HEK293T (cell line): ENCODE measurements at places on chromosomes 1 and 21.
A peak's percentile ranks its signal among the peaks of the same experiment; 100 is the strongest.

- peak; percentile 78 for DNase-seq
Measured at GRCh38 chr1:109490029-109490933, 3.6 kb upstream of the CYB561D1 start.

- no peak for DNase-seq
Measured at GRCh38 chr1:74534241-74534640, 21.8 kb upstream of the LRRC53 start.

GRCh38 chr1:3657096-3657475 lies 4.8 kb downstream of the TP73 start:
- DNase-seq, result no peak

DNA sequence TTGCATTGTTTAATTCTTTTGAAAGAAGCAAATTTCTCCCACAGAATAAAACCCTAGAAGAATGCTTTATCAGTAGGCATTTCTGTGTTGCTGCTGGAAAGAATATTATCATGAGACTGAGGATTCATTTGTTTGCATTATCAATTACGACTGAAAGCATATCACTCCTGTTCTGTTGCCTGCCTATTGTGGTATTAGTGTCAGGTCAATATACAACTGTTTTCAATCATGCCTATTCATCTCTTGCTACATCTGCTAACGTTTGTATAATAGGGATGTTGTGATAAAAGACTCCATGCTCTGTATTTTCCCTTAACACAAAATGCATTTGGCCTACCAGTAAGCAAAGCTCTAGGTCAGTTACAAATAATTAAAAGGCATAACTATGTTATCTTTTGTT lies 221.5 kb downstream of the PTPRC start:
- DNase-seq, result no peak

DNA sequence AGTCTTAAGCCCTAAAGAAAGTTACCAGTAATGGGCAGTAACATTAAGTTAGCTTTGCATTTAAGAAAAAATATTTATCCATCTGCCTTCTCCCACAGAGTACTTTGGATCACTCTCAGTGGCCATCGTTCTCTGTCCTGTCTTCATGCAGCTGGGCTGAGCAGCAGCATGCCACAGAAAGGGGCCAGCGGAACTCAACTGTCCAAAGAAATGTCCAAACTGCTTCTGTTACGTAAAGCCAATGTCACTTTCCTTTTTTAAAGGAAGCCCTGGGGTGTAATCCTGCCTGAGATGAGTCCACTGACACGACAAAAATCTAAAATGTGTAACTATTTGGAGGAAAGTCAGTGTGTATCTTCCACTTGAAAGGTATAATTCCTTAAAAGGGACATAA lies 291.6 kb downstream of the SMYD3 start:
- DNase-seq, result no peak

DNA sequence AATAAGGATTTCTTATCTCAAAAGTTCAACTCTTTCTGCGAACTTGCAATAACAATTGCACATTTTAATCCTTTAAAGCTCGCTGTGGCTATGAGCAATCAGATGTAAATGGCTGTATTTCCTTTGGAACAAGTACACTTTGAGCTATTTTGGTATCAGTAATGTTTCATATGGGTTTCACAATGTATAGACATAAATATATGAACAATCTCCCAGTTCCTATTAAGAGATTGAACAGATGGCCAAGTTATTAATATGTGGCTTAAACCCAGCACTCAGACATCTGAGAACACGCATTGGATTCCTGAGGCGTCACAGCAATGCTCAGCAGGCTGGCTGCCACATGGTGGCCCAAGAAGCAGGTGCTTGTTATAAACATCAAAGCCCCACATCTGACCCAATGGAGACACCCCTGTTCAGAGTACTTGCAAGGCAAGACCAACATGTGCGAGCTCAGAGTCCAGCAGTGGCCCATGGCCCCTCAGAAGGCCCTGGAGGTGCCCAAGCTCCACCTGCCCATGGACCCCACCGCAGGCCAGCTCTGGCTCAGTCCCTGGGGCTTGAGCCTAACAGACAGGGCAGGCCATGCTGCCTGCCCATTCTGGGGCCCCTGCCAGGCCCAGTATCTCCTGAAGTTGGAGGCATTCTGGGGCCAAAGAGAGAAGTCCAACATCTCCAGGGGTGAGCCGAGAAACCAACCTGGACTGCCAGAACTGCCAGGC lies 23.7 kb downstream of the PSMG1 start:
- DNase-seq, result no peak

DNA sequence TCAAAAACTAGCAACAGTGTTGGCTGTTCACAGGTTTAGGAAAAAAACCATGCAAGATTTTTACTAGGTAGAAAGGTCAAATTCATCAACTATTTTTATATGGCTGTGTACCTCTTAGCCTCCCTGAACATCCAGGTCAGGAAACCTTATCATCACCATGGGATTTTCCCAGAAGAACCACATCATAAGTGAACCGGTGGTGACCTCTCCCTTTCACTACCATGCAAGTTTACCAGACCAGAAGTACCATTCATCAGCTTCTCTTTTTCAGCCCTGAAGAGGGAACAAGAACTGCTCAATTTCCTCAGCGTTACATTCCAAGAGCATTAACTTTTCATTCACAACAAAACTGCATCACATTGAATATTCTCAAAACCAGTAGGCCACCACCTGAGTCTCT lies 5.9 kb downstream of the SSBP3 start:
- DNase-seq, result no peak

- DNase-seq, result no peak
Measured at GRCh38 chr1:9350013-9350908, 57.6 kb downstream of the SPSB1 start.

DNA sequence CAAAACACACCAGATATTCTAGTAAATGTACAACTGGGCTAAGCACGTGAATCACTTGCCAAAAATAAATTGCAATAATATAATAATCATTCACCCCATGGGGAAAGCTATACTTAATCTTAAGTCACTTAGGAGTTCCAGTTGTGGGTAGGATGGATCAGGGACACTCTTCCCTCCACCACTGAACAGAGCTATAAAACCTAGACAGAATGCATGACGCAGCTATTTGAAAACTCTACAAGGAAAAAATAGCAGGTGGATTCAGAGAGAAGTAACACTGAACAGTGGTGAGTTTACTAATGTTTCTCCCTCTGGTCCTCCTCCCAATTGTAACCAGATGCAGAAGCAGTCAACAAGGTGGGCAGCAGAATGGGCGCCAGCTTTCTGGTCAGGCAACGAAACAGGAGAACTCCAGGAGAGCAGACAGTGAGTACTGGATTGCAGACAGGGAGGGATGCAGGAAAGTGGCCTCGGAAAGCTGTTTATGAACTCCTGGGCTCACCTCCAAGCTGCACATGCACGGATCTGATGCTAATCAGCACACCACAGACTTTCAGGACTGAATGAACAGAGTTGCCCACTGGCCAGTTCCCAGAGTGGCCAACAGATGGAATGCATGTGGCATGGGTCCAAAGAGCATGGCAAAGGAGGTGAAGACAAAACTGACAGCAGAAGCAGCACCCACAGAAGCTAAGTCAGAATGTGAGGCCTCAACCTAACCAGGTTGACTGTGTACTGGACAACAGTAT lies 41.4 kb downstream of the TARBP1 start:
- DNase-seq, result no peak

DNA sequence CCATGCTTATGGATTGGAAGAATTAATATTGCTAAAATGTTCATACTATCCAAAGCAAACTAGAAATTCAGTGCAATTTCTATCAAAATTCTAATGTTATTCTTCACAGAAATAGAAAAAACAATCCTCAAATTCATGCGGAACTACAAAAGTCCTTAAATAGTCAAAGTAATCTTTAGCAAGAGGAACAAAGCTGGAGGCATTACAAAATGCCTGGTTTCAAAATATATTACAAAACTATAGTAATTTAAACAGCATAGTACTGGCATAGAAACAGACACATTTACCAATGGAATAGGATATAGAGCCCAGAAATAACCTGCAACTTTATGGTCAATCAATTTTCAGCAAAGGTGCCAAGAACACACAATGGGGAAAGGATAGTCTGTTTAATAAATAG lies 3.8 kb downstream of the CTSS start:
- DNase-seq, result no peak

GRCh38 chr21:41681348-41681801 lies 85.5 kb downstream of the RIPK4 start:
- no peak for DNase-seq

GRCh38 chr21:20329636-20330035 lies 668.6 kb upstream of the NCAM2 start:
- no peak for DNase-seq

- peak; percentile 94 for DNase-seq
Measured at GRCh38 chr21:45439161-45439872, 34.4 kb downstream of the COL18A1 start.

DNA sequence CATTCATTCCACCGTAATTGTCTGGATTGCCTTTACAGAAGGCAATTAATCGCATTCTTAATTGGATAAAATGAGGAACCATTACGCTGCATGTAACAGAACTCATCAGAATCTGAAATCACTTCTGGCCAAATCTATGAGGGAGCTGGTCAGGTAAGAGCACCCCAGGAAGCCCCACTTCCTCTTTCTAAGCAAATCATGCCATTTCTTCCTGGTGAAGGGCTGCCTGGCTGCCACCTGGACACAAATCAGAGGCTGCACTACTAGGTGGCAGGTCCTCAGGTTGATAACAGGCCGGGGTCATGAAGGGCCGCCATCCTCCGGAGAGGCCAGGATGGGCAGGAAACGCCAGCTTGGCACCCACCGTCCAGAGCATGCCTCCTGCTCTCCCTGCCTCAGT lies 73.7 kb downstream of the CAPZB start:
- DNase-seq, result no peak

DNA sequence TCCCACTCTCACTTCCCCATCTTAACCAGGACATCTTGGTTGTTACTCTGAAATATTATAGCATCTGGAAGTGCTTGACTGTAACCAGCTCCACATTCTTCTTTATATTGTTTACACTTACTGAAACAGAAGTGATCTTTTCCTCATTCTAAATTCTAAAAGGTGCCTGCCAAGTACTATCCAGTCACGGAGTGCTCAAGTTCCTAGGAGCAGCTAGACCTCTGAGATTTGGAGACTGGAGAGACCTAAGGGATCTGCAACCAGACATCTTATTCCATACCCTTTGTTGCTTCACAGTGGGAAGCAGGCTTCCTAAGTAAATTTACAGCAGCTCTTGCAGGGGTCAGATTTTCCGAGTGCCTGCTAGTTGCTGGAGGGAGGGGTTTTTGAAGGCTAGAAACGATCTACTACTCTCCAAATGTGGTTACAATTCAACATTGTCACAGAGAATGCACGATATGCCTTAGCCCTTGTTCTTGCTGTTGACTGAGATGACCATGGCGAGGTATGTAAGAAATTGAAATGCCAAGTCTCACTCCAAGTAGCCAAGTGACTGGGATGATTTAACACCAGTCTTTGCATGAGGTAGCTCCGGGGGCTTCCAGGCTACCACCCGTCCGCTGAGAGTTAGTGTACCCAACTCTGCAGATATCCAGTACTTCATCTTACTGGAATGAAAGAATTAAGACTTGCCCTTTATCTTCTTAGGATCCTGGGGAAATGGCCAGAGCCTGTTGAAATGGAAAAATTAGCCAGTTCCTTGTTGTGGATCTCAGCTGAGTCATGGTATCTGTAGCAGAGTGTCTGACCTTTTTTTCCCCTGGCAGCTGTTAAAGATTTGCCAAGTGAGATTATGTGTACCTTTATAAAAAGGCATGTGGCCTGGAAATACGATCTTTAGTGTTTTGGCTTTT lies 150.8 kb downstream of the MAST2 start:
- peak; percentile 11 for DNase-seq

DNA sequence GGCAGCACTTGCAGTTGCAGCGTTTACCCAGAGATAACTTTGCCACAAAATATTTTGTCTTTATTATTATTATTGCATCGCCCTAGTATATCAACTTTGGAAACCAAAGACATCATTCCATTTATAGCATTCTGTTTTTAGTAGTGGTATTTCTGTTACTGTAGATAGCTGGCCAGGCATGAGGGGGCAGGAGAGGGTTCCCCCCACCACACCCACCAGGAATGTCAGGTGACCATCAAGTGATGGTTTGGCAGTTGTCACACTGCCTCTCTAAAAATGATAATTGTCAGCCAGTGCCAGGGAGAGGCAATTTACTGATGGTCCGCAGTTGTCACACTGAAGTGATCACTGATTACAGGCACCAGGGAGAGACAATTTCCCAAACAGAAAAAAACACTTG lies 135.6 kb downstream of the TSEN15 start:
- no peak for DNase-seq

GRCh38 chr21:38712664-38713063 lies 93.1 kb upstream of the ETS2 start:
- no peak for DNase-seq

GRCh38 chr1:147451628-147452027 lies 89.7 kb upstream of the BCL9 start:
- no peak for DNase-seq
